Activated T-cell treated with anti-CD3 and anti-CD28 coated beads, Interleukin-2, amount 50 U/mL, for 48 hours (primary cell): ENCODE measurements at places on chromosomes 4 and X.
A peak's percentile ranks its signal among the peaks of the same experiment; 100 is the strongest.

DNA sequence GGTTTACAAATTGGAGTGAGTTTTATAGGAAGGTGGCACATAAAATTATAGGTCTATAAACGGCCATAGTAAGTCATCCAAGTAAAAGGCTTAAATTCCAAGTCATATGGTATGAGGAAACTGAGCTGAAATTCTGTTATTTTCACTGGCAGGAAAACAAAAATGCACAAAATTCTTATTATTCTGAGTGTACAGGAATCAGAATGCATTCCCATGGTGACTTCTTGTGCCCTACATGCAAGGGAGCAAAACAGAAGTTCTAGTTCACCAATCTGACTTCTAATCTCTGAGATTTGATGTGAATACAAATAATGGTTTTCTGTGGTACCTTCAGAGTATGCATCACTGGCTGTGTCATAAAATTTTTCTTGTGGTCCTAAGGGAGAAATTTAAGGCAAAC, 102.9 kb downstream of the CLCN4 start:
- no peak for DNase-seq

- DNase-seq: peak; percentile 32
Measured at GRCh38 chrX:42714981-42715700, 62.8 kb downstream of the PPP1R2C start.

DNA sequence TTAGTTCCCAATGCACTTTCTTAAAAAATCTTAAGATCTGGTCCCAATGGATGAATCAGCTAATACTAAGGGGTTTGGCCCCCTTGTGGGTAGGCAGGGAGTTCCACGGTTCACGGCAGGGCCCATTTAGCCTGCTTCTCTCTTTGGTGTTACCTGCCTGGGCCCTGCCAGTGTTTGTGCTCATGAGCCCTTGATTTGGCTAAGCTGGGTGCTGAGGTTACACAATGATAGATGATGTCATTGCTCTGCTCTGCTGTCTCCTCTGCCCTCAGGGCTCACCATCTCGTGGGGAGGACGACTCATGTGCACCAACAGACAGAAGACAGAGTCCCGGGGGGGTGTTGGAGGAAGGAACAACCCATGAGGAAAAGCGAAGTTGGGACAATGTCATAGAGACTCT, 24.4 kb downstream of the RTL5 start:
- no peak for DNase-seq

GRCh38 chrX:152989292-152989658, 4.6 kb downstream of the PNMA5 start:
- DNase-seq: no peak
